ENCODE measurements at places on chromosomes 11 and 22.

GRCh38 chr11:92552942-92553341, 328.3 kb downstream of the FAT3 start:
- DNase-seq: no peak

- DNase-seq: no peak
Measured at GRCh38 chr11:94832604-94833235, 64.6 kb downstream of the AMOTL1 start.

- no peak for DNase-seq
Measured at GRCh38 chr11:3913921-3914320, 58.5 kb downstream of the STIM1 start.

- no peak for DNase-seq
Measured at GRCh38 chr11:36061471-36061870, 117.6 kb downstream of the LDLRAD3 start.

Data from activated naive CD4-positive, alpha-beta T cell (primary cell).